ENCODE measurements at places on chromosomes 13 and 19.

DNA sequence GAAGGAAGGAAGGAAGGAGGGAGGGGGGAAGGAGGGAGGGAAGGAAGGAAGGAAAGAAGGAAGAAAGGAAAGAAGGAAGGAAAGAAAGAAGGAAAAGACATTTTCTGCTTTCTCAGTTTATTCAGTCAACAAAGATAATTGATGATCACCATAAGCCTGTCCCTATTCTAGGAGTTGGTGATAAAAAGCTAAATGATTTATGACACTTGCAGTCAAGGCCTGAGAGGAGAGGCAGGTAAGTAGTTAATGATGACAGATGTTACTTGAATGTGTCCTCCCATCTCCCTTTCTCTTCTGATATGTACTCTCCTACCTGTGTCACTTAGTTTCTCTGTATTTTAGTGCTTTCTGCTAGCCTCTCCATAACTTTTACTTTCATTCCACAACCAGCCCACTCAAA is 141.3 kb downstream of the SLITRK6 start:
- no peak for DNase-seq

GRCh38 chr13:109764045-109764444 is 22.3 kb downstream of the IRS2 start:
- no peak for DNase-seq

DNA sequence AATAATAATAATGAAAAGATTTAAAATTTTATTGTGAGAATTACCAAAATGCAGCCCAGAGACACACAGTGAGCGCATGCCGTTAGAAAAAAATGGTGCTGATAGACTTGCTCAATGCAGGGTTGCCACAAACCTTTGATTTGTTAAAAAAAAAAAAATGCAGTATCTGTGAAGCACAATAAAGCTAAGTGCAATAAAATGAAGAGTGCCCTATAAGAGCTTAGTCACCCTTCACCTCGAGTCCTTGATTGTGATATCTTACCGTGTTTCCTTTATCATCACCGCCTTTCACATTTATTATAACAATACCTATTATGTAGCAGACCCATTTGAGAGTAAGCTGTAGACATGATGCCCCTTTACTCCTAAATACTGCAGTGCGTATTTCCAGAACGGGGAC is 83.2 kb downstream of the SLC6A16 start:
- DNase-seq = no peak

DNA sequence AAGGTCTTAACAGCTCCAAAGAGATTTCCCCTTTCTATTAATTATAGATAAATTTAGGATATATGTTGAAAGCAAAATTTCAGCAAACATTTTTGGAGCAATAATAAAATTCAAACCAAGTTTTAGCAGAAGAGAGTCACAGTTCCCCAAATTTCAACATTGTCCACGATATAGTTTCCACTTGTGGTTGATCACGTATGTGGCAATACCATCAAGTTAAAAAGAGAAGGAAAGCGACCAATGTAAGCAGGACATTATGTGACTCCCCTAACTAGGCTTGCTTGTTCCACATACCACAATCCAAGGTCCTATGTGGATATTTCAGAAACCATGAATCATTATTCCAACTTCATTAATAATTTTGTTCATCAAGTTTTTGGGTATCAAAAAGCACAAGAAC is 52.8 kb downstream of the ELF1 start:
- no peak for DNase-seq

GRCh38 chr13:73602295-73602694 is 531.9 kb downstream of the KLF12 start:
- DNase-seq = no peak

DNA sequence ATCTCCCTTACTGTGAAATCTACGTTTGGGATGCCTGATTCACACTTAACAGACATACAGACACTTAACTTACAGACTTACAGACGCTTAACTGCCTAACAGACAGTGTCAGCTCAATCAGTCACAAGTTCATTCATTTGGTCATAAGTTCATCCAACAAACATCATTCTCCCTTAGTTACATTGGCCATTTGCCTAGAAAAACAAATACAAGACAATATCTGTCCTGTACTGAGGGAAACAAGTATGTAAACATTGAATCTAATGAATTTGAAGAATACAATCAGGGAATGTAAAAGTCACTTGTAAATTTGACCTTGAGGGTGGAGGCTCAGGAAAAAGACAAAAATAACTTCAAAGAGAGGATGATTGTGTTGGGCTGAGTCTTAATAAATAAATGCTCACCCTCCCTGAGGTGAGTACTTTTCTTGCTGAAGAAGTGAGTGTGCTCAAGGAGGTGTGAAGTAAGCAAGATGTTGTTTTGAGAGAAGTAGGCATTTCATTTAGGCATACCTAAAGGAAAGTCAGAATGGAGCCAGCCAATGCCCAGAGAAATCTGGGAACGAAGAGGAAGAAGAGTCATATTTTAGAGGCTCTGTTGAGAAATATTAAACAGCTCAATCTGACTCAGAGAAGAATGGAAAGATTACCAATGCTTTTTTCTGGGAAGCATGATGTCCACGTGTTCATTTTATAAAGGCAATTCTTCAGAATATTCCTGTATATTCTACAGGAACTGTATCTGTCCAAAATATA is 958.4 kb upstream of the SLC10A2 start:
- DNase-seq = no peak

DNA sequence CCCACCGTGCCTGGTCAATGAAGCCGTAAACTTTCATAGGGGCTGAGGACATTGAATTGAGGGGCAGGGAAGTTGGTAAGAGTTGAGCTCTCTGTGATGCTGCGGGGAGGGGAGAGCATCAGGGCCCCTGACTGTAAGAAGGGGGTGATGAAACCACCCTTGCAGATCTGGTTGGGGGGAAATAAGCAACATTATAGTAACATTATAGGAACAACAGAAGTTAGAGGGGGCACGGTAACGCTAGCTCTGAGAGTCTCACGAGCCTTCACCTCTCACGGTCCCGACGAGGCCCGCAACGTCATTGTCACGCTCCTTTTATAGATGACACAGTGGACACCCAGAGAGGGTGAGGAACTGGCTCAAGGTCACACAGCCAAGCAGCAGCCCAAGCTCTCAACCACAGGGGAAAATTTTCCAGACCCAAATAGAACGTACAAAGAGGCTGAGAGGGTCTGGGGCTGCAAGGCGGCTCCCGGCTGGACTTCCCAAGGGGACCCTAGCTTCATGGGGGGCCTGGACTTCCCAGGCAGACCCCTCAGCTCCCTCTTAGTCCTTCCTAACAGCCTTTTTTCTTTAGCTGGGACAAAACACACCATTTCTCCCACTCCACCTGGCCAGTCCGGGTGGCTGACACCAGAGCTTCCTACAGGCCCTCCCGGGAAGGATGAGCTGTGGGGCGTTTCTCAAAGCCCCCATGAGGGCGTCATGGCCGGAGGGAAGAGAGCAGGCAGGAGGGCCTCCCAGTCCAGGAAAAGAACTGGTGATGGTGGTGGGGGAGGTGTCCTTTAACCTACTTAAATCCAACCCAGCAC is 4.1 kb downstream of the TLE5 start:
- DNase-seq = no peak

DNA sequence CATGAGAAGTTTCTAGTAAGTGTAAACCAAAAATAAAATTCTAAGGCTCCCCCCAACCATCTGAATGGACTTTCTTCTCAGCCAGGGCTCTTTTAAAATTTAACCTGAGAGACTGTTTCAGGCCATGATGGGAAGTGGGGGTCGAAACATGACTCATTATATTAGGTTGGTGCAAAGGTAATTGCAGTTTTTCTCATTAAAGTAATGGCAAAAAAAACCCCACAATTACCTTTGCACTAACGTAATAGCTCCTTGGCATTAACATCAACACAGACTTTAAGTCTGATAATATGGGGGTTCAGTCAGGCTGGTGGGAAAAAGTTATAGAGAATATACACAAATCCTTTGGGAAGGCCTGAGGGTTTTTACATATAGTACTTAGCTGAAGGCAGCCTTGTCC is 9.4 kb upstream of the SPART start:
- DNase-seq = no peak

- no peak for DNase-seq
These were observed 125.0 kb downstream of the VWA8 start for GRCh38 chr13:41835871-41836270.

DNA sequence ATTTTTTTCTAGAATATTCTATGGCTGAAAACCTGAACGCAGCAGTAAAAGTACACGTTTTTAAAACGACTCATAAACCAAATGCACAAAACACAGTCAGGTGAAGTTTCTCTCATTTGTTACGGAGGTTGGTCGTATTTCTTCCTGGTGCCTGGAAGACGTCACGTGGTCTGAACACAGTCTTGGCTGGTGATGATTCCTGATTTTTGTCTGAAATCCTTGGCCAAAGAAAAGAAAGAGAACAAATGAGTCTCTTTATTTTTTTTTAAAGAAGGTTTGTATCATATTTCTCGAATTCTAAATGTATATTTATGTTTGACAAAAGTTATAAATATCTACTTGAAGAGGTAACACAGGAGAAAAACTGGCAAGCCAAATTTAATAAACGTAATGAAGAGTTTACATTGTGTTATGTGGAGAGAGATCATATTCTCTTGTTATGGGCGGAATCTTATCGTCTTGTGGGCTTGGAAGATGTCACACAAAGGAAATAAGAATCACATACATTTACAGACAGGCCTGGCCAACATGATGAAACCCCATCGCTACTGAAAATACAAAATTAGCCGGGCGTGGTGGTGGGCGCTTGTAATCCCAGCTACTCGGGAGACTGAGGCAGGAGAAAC is 10.0 kb upstream of the PNMA8A start:
- DNase-seq = no peak

DNA sequence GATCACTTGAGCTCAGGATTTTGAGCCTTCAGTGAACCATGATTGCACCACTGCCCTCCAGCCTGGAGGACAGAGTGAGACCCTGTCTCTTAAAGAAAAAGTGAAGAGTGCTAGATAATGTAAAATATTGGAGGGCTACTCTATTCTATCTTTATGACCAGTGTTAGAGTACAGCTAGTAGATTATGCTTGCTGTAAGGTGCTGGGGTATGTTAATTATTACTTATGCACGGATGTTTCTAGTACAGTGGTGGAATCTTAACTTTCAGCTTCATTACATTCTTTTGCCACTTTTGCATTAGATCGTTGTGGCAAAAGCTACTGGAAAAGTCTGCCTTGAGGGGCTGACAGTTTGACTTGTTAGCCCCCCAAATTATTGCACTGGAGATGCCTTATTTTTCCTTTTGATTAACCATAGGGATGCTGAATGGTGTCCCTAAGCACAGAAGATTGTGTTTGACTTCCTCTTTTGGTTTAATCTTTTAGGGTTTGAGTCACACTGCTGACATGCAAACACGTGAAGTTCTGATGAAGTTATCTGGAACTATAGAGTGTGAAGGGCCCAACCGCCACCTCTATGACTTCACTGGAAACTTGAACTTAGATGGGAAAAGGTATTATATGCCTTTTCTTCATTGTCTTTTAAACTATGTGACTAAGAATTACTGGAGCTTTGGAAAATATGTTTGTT is 169.8 kb downstream of the ATP8A2 start:
- DNase-seq = no peak

DNA sequence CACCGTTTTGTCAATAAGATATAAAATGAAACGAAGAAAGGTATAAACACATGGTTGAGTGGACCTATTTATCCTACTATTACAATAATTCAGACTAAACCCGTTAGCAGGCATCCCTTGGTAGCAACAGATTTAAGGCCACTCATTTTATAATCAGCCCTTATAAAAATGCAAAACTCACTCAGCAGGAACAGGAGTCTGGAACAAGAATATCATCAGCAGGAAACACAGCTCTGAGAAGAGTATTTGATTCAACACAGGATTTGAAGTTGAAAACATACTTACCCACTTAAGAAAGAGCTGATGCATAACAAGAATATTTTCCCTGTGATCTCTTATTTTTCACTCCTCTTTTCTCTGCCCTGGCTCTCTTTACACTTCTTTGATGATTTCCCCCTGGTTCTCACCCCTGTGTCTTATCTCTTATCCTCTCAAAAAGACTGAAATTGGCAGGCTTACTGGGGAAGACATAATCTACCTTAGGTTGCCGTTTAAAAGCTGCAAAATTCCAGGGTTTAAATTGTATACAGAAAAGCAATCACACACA is 1722.7 kb downstream of the SLITRK5 start:
- no peak for DNase-seq

GRCh38 chr19:5966215-5966614 is 11.7 kb downstream of the RANBP3 start:
- no peak for DNase-seq

GRCh38 chr19:29576761-29577648 is 29.1 kb upstream of the POP4 start:
- no peak for DNase-seq

- DNase-seq = no peak
These were observed 108.5 kb upstream of the GPC6 start for GRCh38 chr13:93118081-93118615.

- no peak for DNase-seq
These were observed 384.4 kb downstream of the FGF9 start for GRCh38 chr13:22055259-22055658.

DNA sequence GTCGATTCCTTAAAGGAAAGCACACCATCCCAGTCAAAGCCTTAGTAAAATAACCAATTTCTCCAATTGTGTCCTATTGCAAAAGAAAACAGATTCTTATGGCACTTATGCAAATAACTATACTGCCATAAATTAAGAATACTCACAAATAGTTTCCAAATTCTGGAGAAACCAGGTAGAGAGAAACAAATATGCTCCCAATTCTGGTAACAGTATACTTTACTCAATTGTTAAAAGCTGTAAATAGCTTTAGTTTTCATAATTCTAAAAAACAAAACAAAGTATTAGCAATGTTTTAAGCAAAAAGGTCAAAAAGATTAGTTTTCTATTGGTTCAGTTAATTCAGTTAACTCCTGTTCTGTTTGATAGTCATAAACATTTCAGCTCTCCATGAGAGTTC is 18.2 kb upstream of the UBAC2 start:
- no peak for DNase-seq

GRCh38 chr19:39544911-39545310 is 5.0 kb upstream of the EID2 start:
- peak; percentile 59 for DNase-seq

DNA sequence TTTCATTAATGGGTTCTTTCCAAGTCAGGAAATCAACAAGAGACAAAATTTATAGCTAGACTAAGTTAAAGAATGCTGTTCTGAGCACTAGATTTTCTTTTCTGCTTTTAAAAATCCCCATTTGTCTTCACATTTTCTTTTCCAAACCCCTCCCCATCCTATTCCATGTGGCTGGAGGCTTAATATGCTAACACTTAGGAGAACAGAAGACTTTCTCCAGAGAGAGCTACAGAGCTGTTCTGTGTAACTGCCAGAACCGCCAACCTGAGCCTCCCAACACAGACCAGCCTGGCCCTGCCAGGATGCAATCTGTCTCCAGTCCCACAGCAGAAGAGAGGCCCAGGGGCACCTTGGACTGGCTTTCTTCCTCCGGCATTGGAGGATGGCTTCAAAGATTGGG is 264.1 kb downstream of the NDFIP2 start:
- DNase-seq = no peak

- DNase-seq = no peak
These were observed 307.1 kb upstream of the ZNF507 start for GRCh38 chr19:32038021-32038920.

GRCh38 chr13:81771951-81772350 is 1431.0 kb upstream of the SPRY2 start:
- no peak for DNase-seq

- no peak for DNase-seq
These were observed 256.5 kb downstream of the SHISA2 start for GRCh38 chr13:25795277-25795676.
